Left cardiac atrium (tissue), 4 donors: ENCODE measurements at places on chromosomes 1 and 21. TPM values are rescaled to one million over a fixed set of nuclear protein-coding genes. Genes with fewer than 3 reads are reported as not detected.

Gene OR2T35
- not detected for total RNA-seq

Gene CD247
- 2.0 TPM for total RNA-seq

Gene CENPF
- 1.6 TPM for total RNA-seq

Gene SGIP1
- 4.9 TPM for total RNA-seq

Gene CRNN
- not detected for total RNA-seq

Gene GOLT1A
- not detected for total RNA-seq

Gene ADAMTSL4
- 62.5 TPM for total RNA-seq

Gene IVL
- not detected for total RNA-seq

Gene AKT3
- total RNA-seq = 27.6 TPM

Gene RNU1-1
- 15,401 TPM for total RNA-seq

Gene ARHGEF16
- 2.3 TPM for total RNA-seq

Gene MX2
- 7.7 TPM for total RNA-seq

Gene ZBTB17
- 22.4 TPM for total RNA-seq

Gene BECN2
- not detected for total RNA-seq

Gene LRRC3
- total RNA-seq = 2.5 TPM
